ENCODE measurements at places on chromosomes 4 and X. TPM values are rescaled to one million over a fixed set of nuclear protein-coding genes. Genes with fewer than 3 reads are reported as not detected.
A peak's percentile ranks its signal among the peaks of the same experiment; 100 is the strongest.

Gene ZNF157
- total RNA-seq = not detected

Gene MORC4
- total RNA-seq = 2.6 TPM

Gene PDCL2
- total RNA-seq = not detected

Gene PABPC4L
- 0.66 TPM for total RNA-seq

Gene GAGE1
- not detected for total RNA-seq

Gene CRMP1
- 1.4 TPM for total RNA-seq

DNA sequence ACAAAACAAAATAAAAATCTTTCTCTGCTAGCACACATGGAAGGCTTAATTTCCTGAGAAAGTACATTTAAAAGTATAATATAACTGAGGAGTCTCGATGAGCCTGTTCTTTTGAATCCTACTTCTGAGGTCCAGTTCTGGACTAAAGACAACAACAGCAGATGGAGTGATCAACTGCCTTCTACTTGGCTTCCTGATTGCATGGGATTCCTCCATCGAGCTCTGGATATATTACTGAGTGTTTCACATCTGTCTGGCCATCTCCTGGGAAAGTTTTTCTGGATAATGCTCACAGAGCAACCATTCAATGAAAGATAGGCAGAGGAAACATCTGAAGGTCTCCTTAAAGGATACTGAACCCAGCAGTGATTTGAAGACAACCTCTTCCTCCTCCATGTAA, 42.6 kb downstream of the KDR start:
- H3K4me1 ChIP-seq = peaks cover 60% of the 10 kb centered on the region
- H3K27me3 ChIP-seq = no peaks in the 10 kb centered on the region
- no peak for DNase-seq
- no peak overlapping the region for H3K4me3 ChIP-seq
- peak overlapping the region; percentile 45 for H3K27ac ChIP-seq
- H3K36me3 ChIP-seq = peaks cover 27% of the 10 kb centered on the region

GRCh38 chr4:2699534-2699933, 56.6 kb downstream of the TNIP2 start:
- H3K4me1 ChIP-seq = no peaks in the 10 kb centered on the region
- no peak overlapping the region for H3K27ac ChIP-seq
- H3K4me3 ChIP-seq = no peak overlapping the region
- no peak for DNase-seq
- H3K27me3 ChIP-seq = no peaks in the 10 kb centered on the region
- peaks cover 99% of the 10 kb centered on the region for H3K36me3 ChIP-seq

DNA sequence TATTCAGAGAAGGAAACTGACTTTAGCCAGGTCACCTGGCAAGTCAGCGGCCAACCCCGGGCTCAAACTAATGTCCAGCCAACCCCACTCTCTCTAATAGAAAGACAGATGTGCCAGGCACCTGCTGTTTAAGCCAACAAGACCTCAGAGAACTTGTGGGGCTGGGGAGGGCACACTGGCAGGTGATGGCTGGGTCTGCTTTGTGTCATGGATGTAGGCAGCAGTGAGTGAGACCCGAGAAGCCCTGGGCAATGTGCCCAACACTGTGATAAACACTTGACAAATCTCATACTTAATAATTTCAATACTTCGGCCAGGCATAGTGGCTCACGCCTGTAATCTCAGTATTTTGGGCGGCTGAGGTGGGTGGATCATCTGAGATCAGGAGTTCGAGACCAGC, 9.0 kb upstream of the CD99L2 start:
- no peaks in the 10 kb centered on the region for H3K4me1 ChIP-seq
- no peak overlapping the region for H3K27ac ChIP-seq
- no peaks in the 10 kb centered on the region for H3K36me3 ChIP-seq

GRCh38 chr4:155071962-155072361, 136.5 kb upstream of the NPY2R start:
- DNase-seq = no peak
- H3K4me1 ChIP-seq = no peaks in the 10 kb centered on the region

- no peak overlapping the region for H3K4me3 ChIP-seq
- DNase-seq = no peak
- H3K27me3 ChIP-seq = no peaks in the 10 kb centered on the region
- H3K36me3 ChIP-seq = no peaks in the 10 kb centered on the region
- no peak overlapping the region for H3K27ac ChIP-seq
Observed at GRCh38 chrX:131365766-131366165, 76.7 kb upstream of the IGSF1 start.

DNA sequence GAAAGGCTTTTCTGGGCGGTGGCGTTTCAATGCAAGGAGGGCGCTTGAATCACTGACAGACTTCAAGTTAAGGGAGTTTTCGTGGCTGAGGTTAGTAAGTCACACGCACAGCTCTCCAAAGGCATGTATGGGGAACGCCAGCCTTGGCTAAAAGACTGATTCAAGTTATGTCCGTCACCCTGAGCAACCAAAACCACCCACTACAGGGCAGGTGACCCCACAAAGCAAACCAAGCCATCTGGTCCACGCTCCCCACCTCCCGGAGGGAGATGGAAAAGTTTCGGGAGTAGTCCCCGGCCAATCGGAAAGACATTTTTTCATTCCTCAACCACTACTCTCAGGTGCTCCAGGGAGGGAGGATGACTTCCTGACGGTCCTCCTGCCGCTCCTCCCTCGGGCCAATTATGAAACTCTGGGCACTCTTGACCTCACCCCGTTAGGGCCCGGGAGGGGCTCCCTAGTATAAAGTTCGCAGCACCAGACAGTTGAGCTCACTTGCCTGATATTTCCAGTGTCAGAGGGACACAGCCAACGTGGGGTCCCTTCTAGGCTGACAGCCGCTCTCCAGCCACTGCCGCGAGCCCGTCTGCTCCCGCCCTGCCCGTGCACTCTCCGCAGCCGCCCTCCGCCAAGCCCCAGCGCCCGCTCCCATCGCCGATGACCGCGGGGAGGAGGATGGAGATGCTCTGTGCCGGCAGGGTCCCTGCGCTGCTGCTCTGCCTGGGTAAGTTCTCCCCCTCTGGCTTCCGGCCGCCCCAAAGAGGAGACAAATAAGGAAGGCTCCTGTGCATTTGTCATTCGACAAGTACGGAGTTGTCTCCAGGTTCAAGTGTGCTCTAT, at the start of gene EREG:
Gene EREG, plus strand, starts transcription at position 494 of the 840 bp plus-strand sequence. Its CDS starts 164 bp downstream, at position 658.
- no peaks in the 10 kb centered on the region for H3K36me3 ChIP-seq
- no peak for DNase-seq
- peaks cover 67% of the 10 kb centered on the region for H3K27me3 ChIP-seq
- peak within 1 kb of the TSS; percentile 55 for H3K4me3 ChIP-seq

GRCh38 chrX:21374994-21375707, 933 bp downstream of the CNKSR2 start:
- no peak for DNase-seq
- H3K4me1 ChIP-seq = peaks cover 4% of the 10 kb centered on the region
- H3K27me3 ChIP-seq = peaks cover 28% of the 10 kb centered on the region
- H3K36me3 ChIP-seq = no peaks in the 10 kb centered on the region
- H3K27ac ChIP-seq = no peak overlapping the region

GRCh38 chrX:38060331-38060878, 54.1 kb downstream of the SYTL5 start:
- H3K4me3 ChIP-seq = no peak overlapping the region
- H3K27me3 ChIP-seq = no peaks in the 10 kb centered on the region
- no peaks in the 10 kb centered on the region for H3K4me1 ChIP-seq
- no peak overlapping the region for H3K27ac ChIP-seq
- no peak for DNase-seq
- H3K36me3 ChIP-seq = no peaks in the 10 kb centered on the region

DNA sequence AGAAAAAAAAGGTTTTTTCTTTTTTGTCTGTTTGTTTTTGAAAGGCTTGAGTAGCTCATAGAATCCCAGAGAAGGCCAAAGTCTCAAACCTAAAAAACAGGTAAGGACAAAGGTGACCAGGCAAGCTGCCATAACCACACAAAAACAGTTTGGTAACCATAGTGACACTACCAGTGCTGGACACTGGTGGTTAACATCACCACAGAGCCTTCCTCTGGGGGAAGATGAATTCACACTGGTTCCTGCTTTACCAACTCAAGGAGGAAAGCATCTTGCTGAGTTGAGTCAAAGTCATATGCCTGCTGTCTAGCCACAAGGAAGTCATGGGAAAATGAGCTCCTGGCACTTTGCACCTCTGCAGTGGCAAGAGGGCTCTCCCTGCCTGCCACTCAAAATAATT, 32.5 kb downstream of the IDS start:
- H3K36me3 ChIP-seq = no peaks in the 10 kb centered on the region
- H3K27ac ChIP-seq = no peak overlapping the region
- H3K4me1 ChIP-seq = no peaks in the 10 kb centered on the region
- no peak for DNase-seq
- H3K27me3 ChIP-seq = no peaks in the 10 kb centered on the region

DNA sequence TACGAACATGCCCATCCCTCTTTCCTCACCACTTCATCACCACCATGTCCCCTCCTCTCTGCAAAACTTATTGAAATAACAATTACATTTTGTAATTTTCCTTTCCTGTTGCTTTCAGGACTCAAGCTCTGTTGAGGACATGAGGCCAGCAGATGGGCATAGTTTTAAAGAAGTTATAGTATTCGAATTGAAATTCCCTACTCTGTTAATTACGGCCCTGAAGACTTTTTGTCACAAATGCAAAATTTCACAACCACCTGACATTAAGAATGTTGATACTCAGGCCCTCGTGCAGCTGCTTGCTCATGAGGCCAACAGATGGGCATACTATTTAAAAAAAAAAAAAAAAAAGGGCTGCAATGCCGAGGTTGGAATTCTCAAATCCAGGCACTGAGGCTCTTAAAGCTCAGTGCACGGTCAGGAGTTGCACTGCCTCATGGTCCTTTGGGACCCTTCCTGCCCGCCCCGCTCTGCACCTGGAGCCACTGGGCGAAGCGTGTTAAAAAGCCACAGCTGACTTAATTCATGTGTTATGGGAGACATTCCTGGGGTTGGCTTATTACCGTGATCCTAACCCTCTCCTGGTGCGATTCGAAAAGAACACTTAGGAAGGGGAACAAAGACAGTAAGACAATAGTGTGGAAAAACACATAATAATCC, 34.2 kb upstream of the FAT1 start:
- H3K27ac ChIP-seq = no peak overlapping the region
- H3K36me3 ChIP-seq = no peaks in the 10 kb centered on the region
- no peaks in the 10 kb centered on the region for H3K27me3 ChIP-seq
- peaks cover 4% of the 10 kb centered on the region for H3K4me1 ChIP-seq

DNA sequence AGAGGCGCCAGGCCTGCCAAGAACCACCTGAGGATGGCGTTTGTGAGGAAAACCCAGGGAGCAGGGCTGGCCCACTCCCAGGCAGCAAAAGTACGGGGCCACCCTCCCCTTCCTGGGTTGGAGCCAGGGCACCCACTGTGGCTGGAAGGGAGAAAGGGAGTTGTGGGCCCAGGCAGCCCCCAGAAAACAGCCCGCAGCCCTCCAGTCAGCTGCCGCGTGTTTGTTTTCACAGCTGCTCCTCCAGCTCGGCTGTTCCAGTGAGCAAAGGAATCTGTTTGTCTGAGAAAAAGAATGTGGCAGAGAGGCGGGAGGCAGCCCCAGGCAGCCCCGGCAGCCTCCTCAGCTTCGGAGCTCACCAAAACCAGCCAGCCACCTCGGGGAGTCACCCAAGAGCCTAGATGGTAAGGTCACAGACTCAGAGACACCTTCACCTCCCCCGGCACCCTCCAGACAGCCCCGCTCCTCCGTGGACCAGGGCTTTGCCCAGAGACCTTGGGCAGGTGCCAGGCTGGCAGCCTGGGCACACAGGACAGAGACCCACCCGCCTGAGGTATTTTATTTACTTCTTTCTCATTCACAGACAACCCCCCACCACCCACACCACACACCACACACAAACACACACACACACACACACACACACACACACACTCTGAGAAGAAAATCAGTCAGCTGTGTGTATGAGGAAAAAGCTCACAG, 338.1 kb downstream of the BCOR start:
- no peak overlapping the region for H3K4me3 ChIP-seq
- peak; percentile 23 for DNase-seq
- H3K4me1 ChIP-seq = peaks cover 27% of the 10 kb centered on the region
- H3K27ac ChIP-seq = peak overlapping the region; percentile 58
- H3K36me3 ChIP-seq = no peaks in the 10 kb centered on the region

DNA sequence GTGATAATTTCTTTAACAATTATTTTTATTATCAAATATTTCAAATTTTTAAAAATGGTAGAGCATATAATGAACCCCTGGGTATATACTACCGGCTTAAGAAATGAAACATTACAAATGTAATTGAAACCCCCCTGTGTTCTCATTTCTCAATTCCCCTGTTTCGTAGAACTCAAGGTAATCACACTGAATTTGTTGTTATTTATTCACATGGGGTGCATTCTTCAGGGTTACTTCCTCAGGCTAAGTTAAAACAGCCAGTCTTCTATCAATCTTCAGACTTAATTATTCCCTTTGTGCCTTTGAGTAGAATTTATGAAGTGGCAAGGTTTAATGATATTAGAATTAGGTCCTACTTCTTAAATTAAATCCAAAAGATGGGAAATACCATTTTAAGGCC, 128.2 kb downstream of the ANAPC10 start:
- no peak overlapping the region for H3K4me3 ChIP-seq
- no peak overlapping the region for H3K27ac ChIP-seq
- no peak for DNase-seq
- no peaks in the 10 kb centered on the region for H3K4me1 ChIP-seq
- no peaks in the 10 kb centered on the region for H3K36me3 ChIP-seq

All from left ventricle myocardium inferior (tissue), 1 donor.